ENCODE measurements at places on chromosomes 7 and 10. TPM values are rescaled to one million over a fixed set of nuclear protein-coding genes. Genes with fewer than 3 reads are reported as not detected.
A peak's percentile ranks its signal among the peaks of the same experiment; 100 is the strongest.

Gene GIMAP4
- not detected for polyA plus RNA-seq

GRCh38 chr10:25843551-25844170 lies 90.4 kb upstream of the MYO3A start:
- no peak overlapping the region for H3K27ac ChIP-seq
- no peak for DNase-seq
- H3K4me3 ChIP-seq = no peak overlapping the region
- no peaks in the 10 kb centered on the region for H3K4me1 ChIP-seq
- no peaks in the 10 kb centered on the region for H3K36me3 ChIP-seq

Gene PAPOLB
- not detected for polyA plus RNA-seq

DNA sequence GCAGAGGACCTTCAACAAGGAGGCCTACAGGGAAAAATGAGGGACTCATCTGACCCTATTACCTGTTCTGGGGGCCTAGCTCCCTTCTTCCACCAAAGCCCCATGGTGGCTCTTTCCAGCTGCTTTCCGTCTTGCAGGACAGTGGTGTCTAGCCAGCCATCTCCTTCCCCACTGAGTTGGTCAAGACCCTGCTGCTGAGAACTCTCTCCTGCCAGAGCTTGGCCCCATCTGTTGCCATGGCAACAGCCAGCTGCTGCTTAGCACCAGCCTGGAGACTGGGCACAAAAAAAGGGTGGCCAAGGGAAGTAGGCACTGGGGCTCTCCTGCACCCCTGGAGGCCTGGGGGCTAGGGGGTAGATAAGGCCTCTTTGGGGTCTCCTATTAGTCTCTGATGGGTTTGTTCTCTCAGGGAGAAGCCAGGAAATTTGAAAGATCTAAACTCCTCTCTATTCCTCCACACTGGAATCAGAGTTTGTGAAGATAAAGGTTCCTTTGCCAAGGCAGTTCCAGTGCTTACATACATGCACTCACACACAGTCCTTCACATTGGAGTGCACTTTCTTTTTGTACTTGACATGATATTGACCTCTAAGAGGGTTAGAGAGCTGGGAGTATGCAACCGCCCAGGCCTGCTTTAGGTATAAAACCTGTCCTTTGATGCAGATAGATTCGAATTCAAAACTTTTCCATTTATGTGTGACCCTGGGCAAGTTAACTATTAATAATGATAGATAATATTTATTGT lies 15.8 kb downstream of the TSPAN33 start:
- no peak for DNase-seq
- no peak overlapping the region for H3K27ac ChIP-seq
- H3K36me3 ChIP-seq = no peaks in the 10 kb centered on the region
- H3K27me3 ChIP-seq = peaks cover 17% of the 10 kb centered on the region
- H3K4me3 ChIP-seq = no peak overlapping the region
- H3K4me1 ChIP-seq = no peaks in the 10 kb centered on the region

GRCh38 chr10:50653142-50653541 lies 29.4 kb upstream of the SGMS1 start:
- no peaks in the 10 kb centered on the region for H3K36me3 ChIP-seq
- no peak overlapping the region for H3K27ac ChIP-seq
- H3K4me3 ChIP-seq = no peak overlapping the region
- H3K4me1 ChIP-seq = no peaks in the 10 kb centered on the region

GRCh38 chr7:27179030-27179429 lies 4.9 kb upstream of the HOXA10 start:
- peaks cover 60% of the 10 kb centered on the region for H3K4me1 ChIP-seq
- H3K36me3 ChIP-seq = no peaks in the 10 kb centered on the region
- peak overlapping the region; percentile 99 for H3K27ac ChIP-seq
- DNase-seq = peak; percentile 57
- peak overlapping the region; percentile 83 for H3K4me3 ChIP-seq

DNA sequence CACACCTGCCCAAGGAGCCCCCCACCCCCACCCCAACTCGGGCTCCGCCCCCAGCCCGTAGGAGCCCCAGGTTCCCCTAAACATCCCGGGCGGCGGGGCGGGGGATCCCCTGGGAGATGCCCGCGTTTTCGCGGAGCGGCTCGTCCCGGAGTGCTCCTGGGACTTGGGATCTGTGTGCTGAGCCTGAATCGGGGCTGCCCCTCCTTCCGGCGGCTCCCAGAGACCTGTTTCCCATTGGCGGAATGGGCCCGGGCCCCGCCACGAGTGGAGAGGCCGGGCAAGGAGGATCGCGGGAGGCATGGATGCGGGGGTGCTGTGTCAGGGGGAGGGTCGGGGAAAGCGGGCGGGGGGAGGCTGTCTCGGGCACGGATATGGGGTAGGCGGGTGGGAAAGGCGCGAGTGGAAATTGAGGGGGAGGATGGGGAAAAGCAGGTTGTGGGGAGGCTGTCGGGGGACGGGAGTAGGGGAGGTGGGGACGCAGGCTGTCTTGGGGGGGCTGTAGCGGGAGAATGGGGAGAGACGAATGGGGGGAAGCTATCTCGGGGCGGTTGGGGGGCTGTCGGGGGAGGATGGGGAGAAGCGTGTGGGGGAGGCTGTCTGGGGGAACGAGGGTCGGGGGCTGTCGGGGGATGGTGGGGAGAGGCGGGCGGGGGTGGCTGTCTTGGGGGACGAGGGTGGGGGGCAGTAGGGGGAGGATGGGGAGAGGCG lies 572 bp upstream of the BHLHA15 start:
- H3K4me3 ChIP-seq = peak overlapping the region; percentile 30
- DNase-seq = peak; percentile 33
- no peak overlapping the region for H3K27ac ChIP-seq
- no peaks in the 10 kb centered on the region for H3K36me3 ChIP-seq
- H3K4me1 ChIP-seq = no peaks in the 10 kb centered on the region
- H3K27me3 ChIP-seq = no peaks in the 10 kb centered on the region

Gene ACTL6B
- polyA plus RNA-seq = not detected

- H3K4me3 ChIP-seq = no peak overlapping the region
- no peaks in the 10 kb centered on the region for H3K4me1 ChIP-seq
- H3K27ac ChIP-seq = no peak overlapping the region
- DNase-seq = no peak
- no peaks in the 10 kb centered on the region for H3K36me3 ChIP-seq
- H3K27me3 ChIP-seq = no peaks in the 10 kb centered on the region
These were observed 218.7 kb upstream of the AOAH start for GRCh38 chr7:36942955-36943354.

GRCh38 chr7:36207451-36208291 lies 54.6 kb downstream of the EEPD1 start:
- no peaks in the 10 kb centered on the region for H3K27me3 ChIP-seq
- H3K36me3 ChIP-seq = no peaks in the 10 kb centered on the region
- H3K4me1 ChIP-seq = peaks cover 19% of the 10 kb centered on the region
- H3K4me3 ChIP-seq = no peak overlapping the region

Gene SFTPA1
- polyA plus RNA-seq = not detected

- H3K4me1 ChIP-seq = peaks cover 11% of the 10 kb centered on the region
- no peaks in the 10 kb centered on the region for H3K27me3 ChIP-seq
These were observed 188.1 kb downstream of the TCF7L2 start for GRCh38 chr10:113137941-113138685.

DNA sequence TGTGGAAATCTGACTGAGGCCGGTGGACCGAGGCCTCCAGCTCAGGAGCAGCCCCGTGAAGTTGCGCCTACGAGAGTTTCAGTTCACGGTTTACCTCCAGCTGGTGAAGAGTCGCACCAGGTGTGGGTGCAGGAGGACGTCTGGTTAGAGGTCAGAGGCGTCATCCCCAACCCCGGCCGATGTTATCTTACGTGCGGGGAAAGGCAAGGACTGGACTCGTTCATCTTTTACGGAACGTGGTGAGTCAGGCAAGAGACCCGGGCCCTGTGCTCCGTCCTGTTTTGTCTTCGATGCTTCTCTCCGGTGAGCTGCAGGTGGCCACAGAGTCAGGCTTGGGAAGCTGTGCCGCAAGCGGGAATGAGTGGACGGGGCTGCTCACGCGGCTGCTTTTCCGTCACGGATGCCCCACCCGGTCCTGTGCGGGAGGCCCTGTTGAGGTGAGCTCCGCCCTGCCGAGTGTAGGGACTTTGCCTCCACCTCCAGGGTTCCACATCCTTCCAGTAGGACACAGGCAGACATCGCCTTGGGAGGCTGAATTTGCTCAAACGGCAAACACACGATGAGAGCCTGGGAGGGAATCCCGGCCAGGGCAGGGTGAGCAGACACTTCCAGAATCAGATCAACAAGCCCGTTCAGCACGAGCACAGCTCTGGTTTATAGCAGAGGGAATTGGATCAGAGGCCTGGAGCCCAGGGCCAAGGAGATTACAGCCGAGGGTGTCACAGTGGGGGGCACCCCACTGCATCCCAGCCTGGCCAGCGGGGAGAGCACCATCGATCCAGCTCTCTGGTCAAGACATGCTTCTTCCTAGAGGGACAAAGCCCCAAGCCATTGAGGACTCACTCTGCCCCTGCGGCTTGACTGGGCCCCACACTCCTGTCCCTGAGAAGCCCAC lies 50.1 kb upstream of the INPP5A start:
- peaks cover 5% of the 10 kb centered on the region for H3K4me1 ChIP-seq
- H3K27ac ChIP-seq = no peak overlapping the region
- H3K4me3 ChIP-seq = no peak overlapping the region
- no peak for DNase-seq

GRCh38 chr7:144048648-144049047 lies at the start of gene OR2A5:
Gene OR2A5, plus strand, starts transcription at chr7:144048948. Its CDS starts 1,454 bp downstream, at chr7:144050402.
- no peaks in the 10 kb centered on the region for H3K4me1 ChIP-seq
- H3K27ac ChIP-seq = no peak within 1 kb of the TSS
- no peaks in the 10 kb centered on the region for H3K27me3 ChIP-seq
- no peak for DNase-seq
- H3K4me3 ChIP-seq = no peak within 1 kb of the TSS
